ACHN (cell line): ENCODE measurements at places on chromosomes 3 and 15.
A peak's percentile ranks its signal among the peaks of the same experiment; 100 is the strongest.

GRCh38 chr3:171976526-171976925 is 62.9 kb upstream of the FNDC3B start:
- DNase-seq, result no peak

GRCh38 chr3:53936347-53936746 is 44.7 kb upstream of the SELENOK start:
- no peak for DNase-seq

GRCh38 chr15:68419301-68420175 is 12.4 kb downstream of the ITGA11 start:
- no peak for DNase-seq

- DNase-seq, result no peak
Measured at GRCh38 chr3:1147819-1148218, 55.0 kb downstream of the CNTN6 start.

DNA sequence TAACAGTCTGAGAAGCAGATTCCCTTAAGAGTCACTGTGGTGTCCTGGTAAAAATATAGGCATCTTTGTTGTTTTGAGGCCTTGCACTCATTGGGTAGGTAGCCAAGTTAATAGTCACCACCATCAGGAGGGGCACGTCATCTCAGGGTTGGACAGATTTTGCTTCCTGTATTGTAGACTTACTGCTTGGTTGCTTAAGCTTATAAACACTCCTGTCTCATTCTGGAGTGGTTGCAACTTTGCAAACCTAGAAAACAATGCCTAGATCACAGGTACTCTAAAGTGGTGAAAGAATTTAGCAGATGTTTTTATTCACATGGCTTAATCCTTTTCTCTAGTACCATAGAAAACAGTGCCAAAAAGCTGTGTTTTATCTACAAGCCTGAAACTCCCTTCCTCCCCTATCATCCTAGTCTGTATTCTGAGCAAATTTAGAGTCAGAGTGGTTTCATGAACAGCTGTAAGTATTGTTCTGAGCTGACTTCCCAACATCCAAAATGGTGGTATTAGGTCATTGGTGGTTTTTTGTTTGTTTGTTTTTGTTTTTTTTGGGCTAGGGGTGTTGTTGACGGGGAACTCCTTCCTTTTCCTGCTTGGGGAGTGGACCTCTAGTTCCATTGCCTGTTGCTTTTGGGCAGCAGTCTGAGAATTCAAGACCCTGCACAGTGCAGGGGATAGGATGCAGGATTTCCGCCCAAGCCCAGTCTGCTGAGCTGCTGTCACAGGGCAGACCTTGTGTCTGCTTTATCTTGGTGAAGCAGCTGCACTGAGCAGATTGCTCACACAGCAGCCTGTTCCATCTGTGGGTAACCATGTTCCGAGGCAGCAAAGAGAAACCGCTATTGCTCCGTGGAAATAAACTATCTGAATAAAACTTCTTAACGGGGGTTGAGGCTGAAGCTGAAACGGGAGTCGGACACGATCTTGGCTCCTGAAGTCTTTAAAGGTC is 202.0 kb downstream of the AKAP13 start:
- peak; percentile 45 for DNase-seq

GRCh38 chr3:64686446-64686908 is 1.3 kb downstream of the ADAMTS9 start:
- DNase-seq, result peak; percentile 73

DNA sequence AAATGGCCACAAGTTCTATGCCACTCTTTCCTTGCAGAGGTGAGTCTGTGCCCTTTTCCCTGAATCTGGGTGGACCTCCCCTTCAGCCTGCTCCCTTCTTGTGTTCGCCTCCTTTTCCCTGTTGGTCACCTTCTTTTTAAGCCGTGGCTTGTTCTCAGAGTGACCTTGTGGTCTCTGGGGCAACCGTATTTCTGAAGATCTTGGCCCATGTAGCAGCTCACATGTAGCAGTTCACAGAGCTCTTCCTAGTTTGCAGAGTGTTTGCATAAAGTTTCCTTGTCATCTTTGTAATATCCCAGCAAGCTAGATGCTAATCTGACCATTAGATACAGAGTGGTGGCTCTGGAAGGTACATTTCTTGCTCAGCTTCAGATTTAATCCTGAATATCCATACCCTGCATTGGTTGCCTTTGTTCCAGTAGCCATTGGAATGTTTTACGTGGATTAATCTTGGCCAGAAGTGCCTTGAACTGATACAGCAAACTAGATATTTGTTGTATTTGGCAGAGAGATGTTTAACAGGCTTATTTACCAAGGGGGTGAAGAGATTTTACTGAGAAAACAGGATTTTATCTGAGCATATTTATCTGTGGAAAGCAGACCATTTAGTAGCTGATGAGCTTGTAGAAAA is 40.7 kb upstream of the BSN start:
- no peak for DNase-seq

- no peak for DNase-seq
Measured at GRCh38 chr3:134751831-134752230, 43.2 kb upstream of the EPHB1 start.

- DNase-seq, result no peak
Measured at GRCh38 chr3:13579063-13579462, 30.1 kb downstream of the FBLN2 start.
